Ascending aorta (tissue), 2 donors: ENCODE measurements at places on chromosomes 4 and X. TPM values are rescaled to one million over a fixed set of nuclear protein-coding genes. Genes with fewer than 3 reads are reported as not detected.

CXCL11 gene
- total RNA-seq, result not detected

ARX gene
- not detected for total RNA-seq

N4BP2 gene
- 0.53 TPM for total RNA-seq

CDX4 gene
- not detected for total RNA-seq

DGKQ gene
- 20.1 TPM for total RNA-seq

CENPVL1 gene
- total RNA-seq, result not detected

SORBS2 gene
- total RNA-seq, result 246 TPM

L1CAM gene
- 25.8 TPM for total RNA-seq

HTR2C gene
- not detected for total RNA-seq

- no peak for DNase-seq
These were observed 561.1 kb upstream of the SMIM31 start for GRCh38 chr4:164192844-164193243.

DNA sequence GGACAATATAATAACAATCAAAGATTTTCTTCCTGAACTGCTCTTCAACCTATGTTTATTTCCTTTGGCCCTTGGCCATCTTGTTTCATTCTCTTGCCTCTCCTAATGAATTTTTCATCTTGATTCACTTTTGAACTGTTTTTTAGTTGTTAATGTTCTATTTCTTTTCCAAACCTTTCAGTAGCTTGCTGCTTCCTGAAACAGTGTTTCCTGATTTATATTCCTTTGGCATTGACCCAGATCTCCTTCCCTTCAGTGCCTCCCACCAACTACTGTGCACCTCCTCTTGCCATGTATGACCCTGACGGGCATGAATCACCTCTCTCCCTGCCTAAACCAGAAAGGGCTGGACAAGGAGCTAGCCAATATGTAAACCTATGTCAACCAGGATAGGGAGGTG is 25.6 kb upstream of the SPP1 start:
- no peak for DNase-seq

DNA sequence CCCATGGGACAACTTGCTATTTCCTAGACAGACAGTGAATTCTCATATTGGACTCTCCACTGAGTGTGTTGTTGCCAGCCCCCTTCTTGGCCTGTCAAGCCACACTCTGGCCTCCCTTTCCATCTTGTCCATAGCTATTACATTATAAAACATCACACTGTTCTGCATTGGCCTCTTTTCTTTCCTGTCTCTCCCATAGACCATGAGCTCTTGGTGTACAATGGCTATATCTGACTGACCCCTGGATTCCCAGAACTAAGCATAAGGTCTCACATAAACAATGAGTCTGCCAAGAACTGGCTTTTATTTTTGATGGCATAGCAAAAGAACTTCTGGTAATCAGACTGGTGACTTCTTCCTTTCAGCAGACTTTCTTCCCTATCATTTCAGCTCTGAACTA is 23.8 kb downstream of the STARD8 start:
- DNase-seq, result no peak

GRCh38 chr4:5378002-5378401 is 326.7 kb downstream of the STK32B start:
- no peak for DNase-seq

- DNase-seq, result no peak
These were observed 27.2 kb downstream of the SLC39A8 start for GRCh38 chr4:102318105-102318504.

DNA sequence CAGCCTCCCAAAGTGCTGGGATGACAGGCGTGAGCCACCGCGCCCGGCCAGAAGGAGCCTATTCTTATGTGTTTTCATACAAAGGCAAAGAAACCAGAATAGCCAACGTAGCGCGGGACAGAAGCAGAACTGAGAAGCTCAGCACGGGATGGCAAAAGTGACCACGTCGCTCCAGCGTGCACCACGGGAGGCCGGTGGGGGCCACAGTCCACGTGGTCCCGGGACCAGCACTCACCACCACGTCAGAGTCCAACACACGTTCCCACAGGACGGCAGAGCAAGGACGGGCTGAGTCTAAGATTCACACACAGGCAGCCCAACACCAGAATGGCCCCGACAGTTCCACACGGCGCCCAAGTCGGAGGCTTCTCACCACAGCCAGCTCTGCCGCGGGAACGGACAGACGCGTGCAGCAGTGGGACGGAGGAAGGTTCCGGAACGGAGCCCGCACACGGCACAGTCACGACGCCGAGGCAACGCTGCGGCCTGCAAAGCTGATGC is 18.8 kb upstream of the GTPBP6 start:
- no peak for DNase-seq

DNA sequence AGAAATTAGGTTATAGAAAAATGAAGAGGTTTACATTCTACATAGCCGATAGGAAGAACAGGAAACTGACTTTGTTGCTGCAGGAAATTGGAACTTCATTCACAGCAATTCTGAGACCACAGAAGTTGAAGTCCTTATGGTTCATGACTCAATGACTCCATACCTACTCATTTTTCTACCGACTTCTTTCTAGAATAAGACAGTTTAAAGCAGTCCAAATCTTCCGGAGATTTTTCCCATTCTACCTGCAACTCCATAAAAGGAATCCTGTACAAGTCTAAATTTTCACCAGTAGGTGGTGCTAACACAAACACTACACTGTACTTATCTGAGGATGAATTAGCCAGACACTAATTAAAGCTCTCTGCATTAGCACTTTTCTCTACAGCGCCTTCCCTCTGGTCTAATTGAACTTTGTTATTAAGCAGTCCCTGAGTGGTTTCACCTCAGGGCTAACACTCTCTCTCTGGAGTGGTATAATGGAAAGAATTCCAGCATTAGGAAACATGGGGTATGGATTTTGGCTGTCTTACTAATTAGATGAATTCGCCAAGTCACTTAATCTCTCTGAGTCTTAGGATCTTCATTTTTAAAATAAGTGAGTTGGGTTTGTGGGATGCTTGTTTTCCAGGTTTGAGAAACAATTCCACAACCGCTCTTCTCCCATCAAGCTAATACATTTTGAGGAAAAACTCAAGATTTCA is 167.9 kb downstream of the SMIM20 start:
- no peak for DNase-seq

DNA sequence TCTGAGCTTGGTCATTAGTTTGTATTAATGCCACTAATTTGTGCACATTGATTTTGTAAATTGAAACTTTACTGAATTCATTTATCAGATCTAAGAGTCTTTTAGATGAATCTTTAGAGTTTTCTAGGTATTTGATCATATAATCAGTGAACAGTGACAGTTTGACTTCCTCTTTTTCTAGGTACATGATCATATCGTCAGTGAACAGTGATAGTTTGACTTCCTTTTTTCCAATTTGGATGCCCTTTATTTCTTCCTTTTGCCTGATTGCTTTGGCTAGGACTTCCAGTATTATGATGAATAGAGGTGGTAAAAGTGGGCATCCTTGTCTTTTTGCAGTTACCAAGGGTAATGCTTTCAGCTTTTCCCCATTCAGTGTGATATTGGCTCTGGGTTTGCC is 421.4 kb upstream of the CPXCR1 start:
- no peak for DNase-seq
